GM23248 (cell line): ENCODE measurements at places on chromosomes 2 and 18.

GRCh38 chr18:74473976-74474640, 17.0 kb upstream of the DIPK1C start:
- no peak for DNase-seq

DNA sequence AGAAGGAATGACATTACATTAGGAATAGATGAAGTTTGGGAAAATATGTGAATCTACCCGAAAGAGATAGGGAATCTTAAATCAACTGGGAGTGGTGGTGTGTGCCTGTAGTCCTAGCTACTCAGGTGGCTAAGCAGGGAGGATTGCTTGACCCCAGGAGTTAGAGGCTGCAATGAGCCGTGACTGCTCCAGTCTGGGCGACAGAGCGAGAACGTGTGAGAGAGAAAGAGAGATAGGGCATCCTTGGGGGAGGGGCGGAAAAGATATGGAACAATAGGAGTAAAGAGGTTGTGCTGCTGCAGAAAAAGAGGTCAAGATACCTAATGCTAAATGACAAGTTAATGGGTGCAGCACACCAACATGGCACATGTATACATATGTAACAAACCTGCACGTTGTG, 47.1 kb upstream of the ADAM23 start:
- no peak for DNase-seq

- no peak for DNase-seq
These were observed 5.3 kb downstream of the PLEKHH2 start for GRCh38 chr2:43642363-43642762.

DNA sequence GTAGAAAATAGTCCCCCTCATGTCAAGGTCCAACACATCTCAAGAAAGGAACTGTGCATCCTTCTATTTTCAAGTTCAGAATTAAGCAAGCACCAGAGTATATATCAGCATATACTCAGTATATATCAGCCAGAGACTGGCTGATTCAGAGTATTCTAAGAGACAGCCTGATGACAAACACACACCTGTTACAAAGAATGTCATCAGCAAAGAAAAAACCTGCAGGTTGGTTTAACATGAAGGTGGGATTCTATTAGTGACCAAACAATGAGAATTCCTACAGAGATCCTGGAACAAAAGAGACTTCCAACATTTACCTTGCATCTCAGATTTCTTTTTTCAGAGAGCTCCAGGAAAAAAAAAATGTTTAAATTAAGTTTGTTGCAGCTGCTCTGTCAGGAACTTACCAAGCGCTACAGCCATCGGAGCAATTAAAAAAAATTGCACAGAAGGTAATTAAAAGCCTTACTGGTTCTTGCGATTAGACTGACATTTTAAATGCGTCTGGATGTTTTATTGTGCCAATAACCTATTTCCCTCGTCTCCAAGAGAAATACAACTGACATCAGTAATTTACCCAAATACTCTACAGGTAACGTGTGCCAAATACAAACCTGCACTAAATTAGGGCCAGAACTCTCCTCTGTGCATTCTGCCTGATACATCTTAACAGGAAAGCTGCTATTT, 218.1 kb downstream of the HNMT start:
- no peak for DNase-seq

- DNase-seq = no peak
These were observed 44.5 kb upstream of the TMEM247 start for GRCh38 chr2:46434851-46435273.

GRCh38 chr2:51706220-51706619, 674.3 kb upstream of the NRXN1 start:
- no peak for DNase-seq

- peak; percentile 98 for DNase-seq
These were observed 86.9 kb downstream of the RDH14 start for GRCh38 chr2:18473241-18474181.

DNA sequence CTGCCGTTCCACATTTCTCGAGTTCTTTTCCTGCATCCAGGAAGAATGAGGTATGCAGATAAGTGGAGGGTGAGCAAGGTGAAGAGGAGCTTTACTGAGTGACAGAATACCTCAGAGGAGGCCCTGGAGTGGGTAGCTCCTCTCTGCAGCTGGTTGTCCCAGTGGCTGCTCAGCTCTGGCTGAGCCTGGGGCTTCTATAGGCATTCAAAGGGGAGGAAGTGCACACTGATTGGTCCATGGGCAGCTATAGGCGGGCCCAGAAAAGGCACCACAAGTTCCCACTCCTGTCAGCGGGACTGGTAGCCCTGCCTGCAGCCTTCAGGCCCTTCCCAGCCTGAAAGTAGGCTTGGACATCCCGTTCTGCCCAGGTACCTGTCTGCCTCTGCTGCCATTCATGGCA, 94.7 kb downstream of the DOK6 start:
- no peak for DNase-seq

DNA sequence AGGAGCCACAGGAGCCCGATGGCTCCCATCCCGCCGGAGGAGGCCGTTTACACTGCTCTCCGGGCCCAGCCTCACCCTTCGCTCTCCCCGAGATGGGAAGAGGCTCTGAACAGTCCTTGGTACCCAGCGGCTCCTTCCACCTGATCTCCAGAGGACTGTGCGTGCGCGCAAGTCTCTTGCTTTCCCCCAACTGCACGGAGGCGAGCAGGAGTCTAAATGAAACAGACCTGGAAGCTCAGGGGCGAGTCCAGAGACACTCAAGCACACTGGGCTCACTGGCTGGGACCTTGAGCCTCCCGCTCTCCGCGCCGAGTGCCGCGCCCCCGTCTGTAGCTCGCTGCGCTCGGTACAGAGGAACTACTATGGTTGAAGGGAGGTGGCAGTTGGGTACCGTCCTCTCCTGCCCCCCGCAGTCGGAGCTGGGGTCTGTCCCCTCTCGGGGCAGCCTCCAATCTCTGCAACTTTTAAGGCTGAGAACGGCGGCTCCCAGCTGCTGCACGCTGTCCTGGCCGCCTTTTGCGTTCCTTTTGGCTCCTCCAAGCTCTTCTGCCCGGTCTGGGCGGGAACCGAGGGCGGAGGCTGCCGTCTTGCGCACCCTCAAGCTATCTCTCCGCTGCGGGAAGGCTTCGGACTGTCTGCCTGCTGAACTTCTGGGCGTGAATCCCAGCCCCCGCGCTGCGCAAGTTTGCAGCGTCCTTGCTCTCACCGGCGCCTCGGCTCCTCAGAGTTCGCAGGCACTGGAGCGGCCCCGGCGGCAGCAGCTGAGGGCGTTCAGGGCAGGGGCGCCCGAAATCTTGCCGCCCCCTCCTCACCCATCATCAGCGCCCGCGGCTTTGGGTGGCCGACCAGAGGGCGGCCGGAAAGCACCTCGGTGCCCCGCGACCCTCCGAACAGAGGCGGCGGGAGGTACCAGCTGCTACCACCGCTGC, 491 bp downstream of the ALK start:
- peak; percentile 57 for DNase-seq

- DNase-seq = peak; percentile 74
These were observed 37.8 kb downstream of the RDH14 start for GRCh38 chr2:18522484-18523146.

DNA sequence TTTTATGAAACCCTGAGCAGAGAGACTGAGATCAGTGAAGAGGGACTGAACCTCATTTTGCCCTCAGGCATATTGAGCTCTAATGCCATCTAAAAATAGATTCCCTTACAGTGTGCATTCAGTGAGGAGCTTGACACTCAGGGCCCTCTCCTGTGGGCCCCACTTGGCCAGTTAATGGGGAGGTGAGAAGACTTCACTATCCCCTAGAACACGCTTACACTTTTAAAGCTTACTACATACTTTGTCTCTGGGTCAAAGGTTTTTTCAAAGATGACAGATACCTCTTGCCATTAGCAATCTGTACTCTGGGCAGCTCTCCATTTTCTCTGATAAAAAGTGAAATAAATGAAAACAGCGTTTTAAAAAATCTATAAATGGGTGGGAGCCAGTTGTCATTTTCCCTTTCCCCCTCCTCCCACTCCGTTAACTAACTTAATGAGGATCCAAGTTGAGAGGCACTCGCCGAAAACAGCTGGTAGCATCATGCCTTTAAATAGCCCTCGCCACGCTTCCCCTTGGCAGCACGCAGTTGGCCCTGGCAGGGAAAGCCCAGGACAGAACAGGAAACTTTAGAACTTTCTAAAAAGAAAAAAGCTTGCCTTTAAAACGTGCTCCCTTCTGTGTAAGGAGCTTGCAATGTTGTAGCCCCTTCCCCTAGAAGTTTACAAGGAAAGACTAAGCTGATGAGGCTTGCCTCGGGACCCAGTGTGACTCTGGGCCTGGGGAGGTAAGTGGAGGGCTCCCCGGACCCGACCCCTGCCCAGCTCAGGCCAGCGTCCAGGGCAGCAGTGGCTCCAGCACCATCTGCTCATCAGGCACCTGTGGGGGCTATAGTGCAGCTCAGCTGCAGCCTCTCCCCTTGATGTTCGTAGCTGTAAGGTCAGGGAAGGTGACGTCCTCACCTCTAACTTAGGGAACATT, 58.8 kb upstream of the FOSL2 start:
- no peak for DNase-seq

DNA sequence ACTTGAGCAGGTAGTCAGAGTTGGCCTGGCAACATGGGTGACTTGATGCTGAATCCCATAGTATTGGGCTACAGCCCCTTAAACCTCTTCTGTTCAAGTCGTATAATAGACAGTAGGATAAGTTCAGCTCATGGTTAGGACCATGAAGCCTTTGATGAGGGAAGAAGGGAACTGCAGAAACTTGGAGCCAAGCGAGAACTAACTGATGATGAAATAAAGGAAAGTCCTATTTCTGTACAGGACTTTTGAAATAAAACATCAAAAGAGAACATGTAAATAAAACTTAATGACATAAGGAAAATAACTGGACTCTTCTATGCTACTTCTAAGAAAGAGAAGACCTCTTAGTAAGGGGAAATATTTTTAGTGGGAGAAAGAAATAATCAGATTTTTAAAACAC, 51.2 kb upstream of the UGP2 start:
- DNase-seq = peak; percentile 22

GRCh38 chr2:118460425-118460824, 372.2 kb downstream of the INSIG2 start:
- no peak for DNase-seq

- DNase-seq = no peak
These were observed 179.4 kb upstream of the AGAP1 start for GRCh38 chr2:235314371-235314930.
